ENCODE measurements at places on chromosomes 2 and 18. TPM values are rescaled to one million over a fixed set of nuclear protein-coding genes. Genes with fewer than 3 reads are reported as not detected.

DNA sequence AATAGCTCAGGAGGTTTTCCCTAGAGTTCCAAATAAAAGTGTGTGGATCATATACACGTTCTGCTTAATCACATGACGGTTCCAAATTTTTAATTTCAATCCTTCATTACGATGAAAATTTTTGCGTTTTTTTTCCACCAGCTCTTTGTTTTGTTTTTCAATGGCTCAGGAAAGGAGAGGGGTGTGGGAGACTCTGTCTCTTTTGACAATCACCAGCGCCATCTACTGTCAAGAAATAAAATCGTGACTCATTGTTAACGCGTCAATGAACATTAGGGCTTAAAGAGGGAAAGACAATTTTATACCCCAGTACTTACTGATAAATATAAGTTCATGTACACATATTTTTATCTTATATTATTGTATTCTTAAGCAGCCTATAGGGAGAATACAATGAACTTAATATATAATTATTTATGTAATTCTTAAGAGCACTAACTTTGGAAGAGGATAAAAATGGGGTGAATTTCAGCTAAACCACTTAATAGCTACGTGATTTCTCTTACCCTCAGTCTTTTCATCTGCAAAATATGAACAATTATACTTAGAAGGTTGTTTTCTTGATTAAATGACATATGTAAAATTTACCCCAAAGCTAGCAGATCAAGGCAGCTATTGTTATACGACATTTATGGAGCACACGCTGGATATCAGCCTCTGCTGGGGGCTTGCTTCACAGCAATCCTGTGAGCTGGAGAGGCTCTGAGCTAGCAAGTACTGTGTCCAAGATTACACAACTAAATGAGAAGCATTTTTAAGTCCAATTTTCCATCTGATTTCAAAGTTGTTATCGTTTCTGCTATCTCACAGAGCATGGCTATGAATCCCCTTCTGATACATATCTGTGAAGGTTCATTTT is 47.4 kb upstream of the RMDN2 start:
- no peaks in the 10 kb centered on the region for H3K4me1 ChIP-seq
- H3K4me3 ChIP-seq, result no peak overlapping the region
- DNase-seq, result no peak
- no peak overlapping the region for H3K27ac ChIP-seq

DNA sequence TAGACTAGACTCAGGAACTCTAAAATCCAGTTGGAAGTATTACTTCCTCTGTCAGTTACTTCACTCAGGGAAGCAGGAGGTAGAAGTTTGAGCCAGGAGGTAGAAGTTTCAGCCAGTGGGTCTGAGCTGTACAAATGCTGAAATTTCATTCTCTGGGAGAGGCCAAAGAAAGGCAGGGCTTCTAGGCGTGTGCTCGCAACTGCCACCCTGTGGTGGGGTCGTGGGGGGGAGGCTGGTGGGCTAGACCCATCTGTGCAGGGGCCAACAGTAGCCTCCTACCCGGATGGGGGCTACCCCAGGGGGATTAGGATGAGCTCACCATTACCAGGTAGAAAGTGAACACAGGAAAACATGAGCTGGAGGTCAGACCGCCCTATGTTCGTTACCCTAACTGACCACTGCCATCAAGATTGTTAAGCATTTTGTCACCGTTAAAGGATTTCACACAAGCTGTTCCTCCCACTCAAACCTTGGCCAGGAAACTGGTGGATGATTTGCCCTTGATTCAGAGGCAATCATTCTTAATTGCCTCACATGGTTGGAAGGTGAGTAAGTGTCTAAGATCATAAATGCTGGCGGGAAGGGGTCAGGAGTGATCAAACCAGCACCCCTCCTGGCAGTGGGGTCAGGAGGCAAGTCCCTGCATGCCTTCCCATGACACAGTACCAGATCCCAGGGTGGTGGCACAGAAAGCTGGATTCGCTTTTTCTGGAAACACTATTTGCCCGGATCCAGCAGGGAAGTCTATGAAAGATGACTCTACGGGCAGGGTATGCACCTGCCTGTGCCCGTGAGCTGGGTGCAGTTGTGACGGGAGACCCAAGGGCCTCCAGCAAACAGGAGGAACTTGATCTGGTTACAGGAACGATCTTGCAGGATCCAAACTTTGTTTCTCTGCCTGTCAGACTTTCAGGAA is 5.2 kb upstream of the FHL2 start:
- H3K27me3 ChIP-seq, result no peaks in the 10 kb centered on the region
- no peak overlapping the region for H3K27ac ChIP-seq
- H3K4me1 ChIP-seq, result peaks cover 21% of the 10 kb centered on the region
- no peak overlapping the region for H3K4me3 ChIP-seq
- no peaks in the 10 kb centered on the region for H3K36me3 ChIP-seq

DNA sequence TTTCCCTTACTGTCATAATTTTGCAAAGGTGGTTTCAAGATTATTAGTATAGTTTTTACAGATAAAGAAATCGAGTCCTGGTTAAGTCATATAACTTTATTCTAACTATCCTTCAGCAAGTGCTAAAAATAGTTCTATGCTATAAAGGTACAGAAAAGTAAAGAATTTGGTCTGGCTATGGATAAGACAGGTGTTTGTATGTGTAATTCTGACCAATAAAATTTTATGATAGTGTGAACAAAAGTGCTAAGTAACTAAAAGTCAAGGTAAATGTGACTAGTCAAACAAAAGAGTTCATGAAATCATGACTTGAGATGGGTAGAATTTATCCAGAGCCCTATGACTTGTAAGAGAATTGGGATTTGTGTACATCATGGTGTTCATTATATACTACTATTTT is 140.7 kb downstream of the COMMD1 start:
- H3K27me3 ChIP-seq, result no peaks in the 10 kb centered on the region
- H3K4me1 ChIP-seq, result peaks cover 9% of the 10 kb centered on the region
- no peak overlapping the region for H3K27ac ChIP-seq
- H3K36me3 ChIP-seq, result no peaks in the 10 kb centered on the region
- DNase-seq, result no peak

GRCh38 chr18:80190311-80190710 is 57.0 kb downstream of the PARD6G start:
- no peak overlapping the region for H3K4me3 ChIP-seq
- H3K4me1 ChIP-seq, result peaks cover 37% of the 10 kb centered on the region
- no peaks in the 10 kb centered on the region for H3K27me3 ChIP-seq
- H3K27ac ChIP-seq, result peak overlapping the region; percentile 23
- no peaks in the 10 kb centered on the region for H3K36me3 ChIP-seq

DNA sequence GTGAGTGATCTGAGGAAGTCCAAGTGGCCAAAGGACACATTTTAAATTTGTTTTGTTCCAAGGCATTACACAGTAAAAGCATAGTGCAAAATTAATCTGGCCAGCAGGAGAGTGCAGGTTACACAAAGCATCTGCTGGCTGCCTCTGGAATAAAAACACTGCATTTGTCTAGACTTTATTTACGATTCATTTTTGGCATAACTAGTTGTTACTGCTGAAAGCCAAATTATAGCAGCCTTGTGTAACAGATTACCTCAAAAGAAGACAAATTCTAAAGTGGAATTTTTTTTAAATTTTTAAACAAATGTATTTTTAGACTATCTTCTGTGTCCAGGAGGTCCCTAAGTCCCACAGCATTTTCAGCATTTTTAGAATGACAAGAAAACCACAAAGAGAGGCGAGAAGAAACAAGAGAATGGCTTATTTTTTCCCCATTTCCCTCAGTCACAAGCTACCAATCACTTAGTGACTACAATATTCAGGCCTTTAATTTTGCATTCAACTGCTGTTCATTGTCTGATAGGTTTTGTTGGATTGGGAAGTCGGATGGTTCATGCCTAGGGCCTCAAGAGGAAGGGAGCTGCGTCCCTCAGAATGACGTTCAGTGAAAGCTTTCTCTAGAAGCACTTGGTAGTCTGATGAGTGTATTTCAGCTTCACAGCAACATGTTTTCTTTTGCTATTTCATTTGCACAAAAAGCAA is 46.0 kb downstream of the TMEFF2 start:
- H3K4me1 ChIP-seq, result peaks cover 52% of the 10 kb centered on the region
- H3K27ac ChIP-seq, result peak overlapping the region; percentile 66
- H3K27me3 ChIP-seq, result no peaks in the 10 kb centered on the region
- H3K4me3 ChIP-seq, result no peak overlapping the region
- no peak for DNase-seq
- no peaks in the 10 kb centered on the region for H3K36me3 ChIP-seq

ECEL1 gene
- 0.94 TPM for total RNA-seq

GRCh38 chr2:54409752-54410151 is 46.4 kb upstream of the SPTBN1 start:
- H3K27me3 ChIP-seq, result no peaks in the 10 kb centered on the region
- H3K4me3 ChIP-seq, result no peak overlapping the region
- no peak overlapping the region for H3K27ac ChIP-seq

DNA sequence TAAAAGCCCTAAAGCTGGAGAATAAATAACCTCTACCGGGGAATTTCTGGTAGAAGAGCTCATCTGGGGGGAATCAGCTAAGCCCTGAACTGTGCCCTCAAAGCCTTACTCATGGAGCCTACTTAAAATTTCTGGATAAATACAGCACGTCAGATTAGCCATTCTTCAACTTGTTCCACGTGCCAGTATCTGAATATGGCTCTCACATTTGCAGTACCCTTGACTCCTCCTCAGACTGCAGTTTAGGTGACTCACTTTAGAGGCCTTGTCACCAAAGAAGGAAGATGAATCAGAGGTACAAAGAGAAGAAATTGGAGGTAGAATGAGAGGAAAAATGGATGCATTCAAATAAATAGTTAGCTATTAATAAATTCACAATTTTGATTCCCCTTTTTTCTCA is 34.6 kb upstream of the POTEC start:
- H3K4me3 ChIP-seq, result no peak overlapping the region
- no peaks in the 10 kb centered on the region for H3K27me3 ChIP-seq
- H3K4me1 ChIP-seq, result no peaks in the 10 kb centered on the region
- no peak for DNase-seq

ZNF396 gene
- 5.3 TPM for total RNA-seq

DNA sequence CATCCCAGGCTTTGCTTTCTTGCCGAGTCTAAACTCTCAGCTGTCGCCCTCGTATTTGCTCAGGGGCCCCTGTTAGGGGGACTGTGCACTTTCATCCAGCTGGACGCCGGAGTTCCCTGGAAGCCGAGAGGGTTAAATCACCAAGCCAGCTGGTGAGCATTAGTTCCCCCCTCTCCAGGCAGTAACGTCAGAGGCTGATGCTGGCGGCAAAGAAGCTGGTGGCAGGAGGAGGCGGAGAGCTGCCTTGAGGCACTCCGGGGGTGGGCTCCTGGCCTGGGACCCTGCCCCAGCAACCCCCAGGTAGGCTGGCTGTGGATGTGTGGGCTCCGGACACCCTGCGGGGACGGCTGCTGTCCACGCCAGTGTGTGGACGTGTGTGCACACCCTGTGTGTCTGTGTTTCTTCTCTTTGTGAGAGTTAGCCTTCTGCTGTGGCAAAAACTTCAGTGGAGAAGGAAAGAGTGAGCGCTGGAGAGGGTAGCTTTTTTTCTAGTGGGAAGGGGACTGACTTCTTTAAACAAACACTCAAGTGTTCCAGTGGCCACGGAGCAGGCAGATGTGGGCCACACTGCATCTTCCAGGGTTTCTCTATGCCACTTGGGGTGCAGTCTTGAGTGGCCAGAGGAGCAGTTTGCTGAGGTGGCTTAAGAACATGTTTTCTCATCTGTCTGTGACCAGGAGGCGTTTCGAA is 84.7 kb downstream of the GLI2 start:
- no peak overlapping the region for H3K27ac ChIP-seq
- H3K36me3 ChIP-seq, result no peaks in the 10 kb centered on the region
- no peaks in the 10 kb centered on the region for H3K27me3 ChIP-seq
- no peak overlapping the region for H3K4me3 ChIP-seq

VAPA gene
- total RNA-seq, result 261 TPM

- no peak overlapping the region for H3K27ac ChIP-seq
- no peaks in the 10 kb centered on the region for H3K27me3 ChIP-seq
- H3K36me3 ChIP-seq, result peaks cover 4% of the 10 kb centered on the region
- peaks cover 17% of the 10 kb centered on the region for H3K4me1 ChIP-seq
- H3K4me3 ChIP-seq, result peak overlapping the region; percentile 96
These were observed 607 bp upstream of the TSN start for GRCh38 chr2:121754851-121755236.

DNA sequence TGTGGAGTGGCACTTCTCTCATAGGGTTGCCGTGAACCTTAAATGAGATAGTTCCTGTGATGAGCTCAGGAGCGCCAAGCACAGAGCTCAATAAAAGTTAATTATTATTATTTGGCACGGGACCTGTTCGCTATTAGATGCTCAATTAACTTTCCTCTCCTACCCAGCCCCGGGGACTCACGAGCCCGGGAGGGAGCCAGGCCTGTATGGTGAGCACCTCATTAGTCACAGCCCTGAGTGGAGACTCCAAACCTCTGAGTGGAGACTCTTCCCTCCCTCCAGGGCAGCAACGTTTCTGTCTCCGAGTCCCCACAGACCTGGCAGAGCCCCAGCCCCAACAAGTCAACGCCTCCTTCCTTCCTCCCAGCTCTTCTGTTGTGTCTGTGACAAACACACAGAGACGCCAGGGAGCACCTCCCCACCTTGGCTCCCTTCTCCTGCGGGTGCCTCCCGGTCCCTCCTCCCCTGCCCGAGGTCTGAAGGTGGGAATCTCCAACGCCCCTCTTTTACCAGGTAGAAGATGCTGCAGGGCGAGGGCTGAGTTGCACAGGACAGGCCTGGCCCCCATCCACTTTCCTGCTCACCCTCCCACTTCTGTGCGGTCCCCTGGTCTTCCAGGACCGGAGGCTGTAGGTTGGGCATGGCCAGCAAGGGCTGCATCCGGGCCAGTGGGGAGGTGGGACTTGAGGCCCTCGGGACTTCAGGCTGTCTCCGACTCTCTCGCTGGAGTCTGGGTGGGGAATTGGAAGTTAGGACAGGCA is 52.7 kb upstream of the ODC1 start:
- peaks cover 14% of the 10 kb centered on the region for H3K4me1 ChIP-seq
- H3K4me3 ChIP-seq, result no peak overlapping the region
- no peaks in the 10 kb centered on the region for H3K36me3 ChIP-seq
- no peak for DNase-seq

RMDN2 gene
- 14.4 TPM for total RNA-seq

FOXD4L1 gene
- total RNA-seq, result 2.0 TPM

DNA sequence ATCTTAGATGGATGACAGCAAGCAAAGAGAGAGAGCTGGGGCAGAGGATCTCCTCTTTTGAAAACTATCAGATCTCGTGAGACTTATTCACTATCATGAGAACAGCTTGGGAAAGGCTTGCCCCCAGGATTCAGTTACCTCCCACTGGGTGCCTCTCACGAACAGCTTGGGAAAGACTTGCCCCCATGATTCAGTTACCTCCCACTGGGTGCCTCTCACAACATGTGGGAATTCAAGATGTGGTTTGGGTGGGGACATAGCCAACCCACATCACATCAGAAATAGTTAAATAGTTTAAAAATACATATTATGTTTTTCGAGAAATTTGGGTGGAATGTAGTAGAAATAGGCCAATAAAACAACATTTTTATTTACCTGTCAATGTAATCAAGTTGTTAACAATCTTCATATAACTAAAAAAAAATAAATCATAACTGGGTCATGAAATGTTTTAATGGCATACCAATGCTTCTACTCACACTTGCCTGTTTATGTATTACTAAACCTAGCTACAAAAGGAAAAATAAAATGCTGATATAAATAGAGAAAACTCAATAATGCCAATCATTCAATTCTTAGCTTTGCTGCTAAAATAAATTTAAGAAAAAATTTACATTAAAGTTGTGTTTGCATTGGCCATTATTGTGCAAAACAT is 608.9 kb downstream of the SUCLG1 start:
- no peak overlapping the region for H3K4me3 ChIP-seq
- H3K4me1 ChIP-seq, result no peaks in the 10 kb centered on the region
- no peak overlapping the region for H3K27ac ChIP-seq

Data from thyroid gland (tissue), 4 donors.